ENCODE measurements at places on chromosomes 5 and 9. TPM values are rescaled to one million over a fixed set of nuclear protein-coding genes. Genes with fewer than 3 reads are reported as not detected.

RAB3C gene
- total RNA-seq, result 25.2 TPM

NRG2 gene
- total RNA-seq, result 4.8 TPM

DNA sequence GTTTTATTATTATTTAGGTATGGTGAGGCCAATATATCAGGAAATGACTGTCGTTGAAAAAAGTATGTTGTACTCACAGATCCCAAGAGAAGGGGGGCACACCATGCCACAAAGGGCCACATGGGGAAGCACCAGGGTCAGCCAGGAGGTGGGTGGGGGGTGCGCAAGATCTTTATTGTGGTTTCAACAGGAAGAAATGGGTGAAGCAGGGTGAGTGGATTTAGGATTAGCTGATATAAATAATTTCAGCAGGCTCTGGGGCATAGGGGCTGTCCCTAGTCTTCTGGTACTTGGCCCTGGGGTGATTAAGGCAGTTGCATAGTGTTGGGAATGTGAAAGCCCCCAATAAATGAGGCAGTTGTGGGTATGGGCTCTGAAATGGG, 8.6 kb downstream of the PDCD1LG2 start:
- DNase-seq, result no peak
- no peaks in the 10 kb centered on the region for H3K4me1 ChIP-seq
- no peaks in the 10 kb centered on the region for H3K27me3 ChIP-seq
- H3K4me3 ChIP-seq, result no peak overlapping the region

GRCh38 chr5:124866355-124867136, 120.1 kb upstream of the ZNF608 start:
- H3K27me3 ChIP-seq, result no peaks in the 10 kb centered on the region
- H3K36me3 ChIP-seq, result no peaks in the 10 kb centered on the region
- no peak overlapping the region for H3K4me3 ChIP-seq
- H3K27ac ChIP-seq, result no peak overlapping the region

- H3K4me3 ChIP-seq, result no peak overlapping the region
- H3K27ac ChIP-seq, result no peak overlapping the region
- no peak for DNase-seq
- H3K27me3 ChIP-seq, result no peaks in the 10 kb centered on the region
- no peaks in the 10 kb centered on the region for H3K4me1 ChIP-seq
These were observed 156.4 kb upstream of the RUSC2 start for GRCh38 chr9:35333551-35333950.

- H3K27ac ChIP-seq, result no peak overlapping the region
- H3K36me3 ChIP-seq, result no peaks in the 10 kb centered on the region
- H3K4me3 ChIP-seq, result no peak overlapping the region
- peaks cover 61% of the 10 kb centered on the region for H3K4me1 ChIP-seq
- DNase-seq, result no peak
- no peaks in the 10 kb centered on the region for H3K27me3 ChIP-seq
These were observed 357.7 kb downstream of the ARRDC3 start for GRCh38 chr5:91025449-91025848.

DNA sequence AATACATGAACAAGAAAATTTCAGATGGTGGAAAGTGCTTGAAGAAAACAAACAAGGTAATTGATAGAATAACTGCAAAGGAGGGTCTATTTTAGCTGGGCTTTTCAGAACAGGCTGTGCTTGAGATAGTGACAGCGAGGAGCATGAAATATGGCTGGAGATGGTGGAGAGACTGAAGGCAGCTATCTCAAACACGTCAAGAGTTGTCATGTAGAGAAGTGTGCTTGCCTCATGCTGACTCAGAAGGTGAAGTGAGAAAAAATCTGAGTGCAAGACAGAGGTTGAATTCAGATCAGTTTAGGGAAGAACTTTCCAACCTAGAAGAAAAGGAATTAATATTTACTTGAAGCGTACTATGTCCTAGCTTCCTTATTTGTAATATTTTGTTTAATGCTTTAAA, 115.5 kb upstream of the RANBP3L start:
- peaks cover 14% of the 10 kb centered on the region for H3K4me1 ChIP-seq
- no peak overlapping the region for H3K27ac ChIP-seq
- no peak for DNase-seq
- peaks cover 6% of the 10 kb centered on the region for H3K27me3 ChIP-seq

DNA sequence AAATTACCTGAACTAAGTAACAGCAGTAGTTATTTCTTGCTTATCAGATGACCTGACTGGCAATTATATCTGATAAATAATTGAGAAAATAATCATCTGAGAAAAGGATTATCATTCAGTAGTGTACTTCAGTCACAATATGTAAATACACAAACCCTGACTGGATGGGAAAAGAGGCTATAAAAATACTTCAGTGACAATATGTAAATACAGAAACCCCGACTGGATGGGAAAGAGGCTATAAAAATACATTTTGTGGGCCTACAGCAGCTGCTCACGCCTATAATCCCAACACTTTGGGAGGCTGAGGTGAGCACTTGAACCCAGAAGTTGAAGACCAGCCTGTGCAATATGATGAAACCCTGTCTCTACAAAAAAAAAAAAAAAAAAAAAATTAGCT, 11.1 kb downstream of the UBAP2 start:
- H3K27ac ChIP-seq, result no peak overlapping the region
- H3K27me3 ChIP-seq, result no peaks in the 10 kb centered on the region
- H3K4me3 ChIP-seq, result no peak overlapping the region
- H3K4me1 ChIP-seq, result peaks cover 9% of the 10 kb centered on the region

Measured in progenitor cell of endocrine pancreas (in vitro differentiated cells).